ENCODE measurements at places on chromosomes 3 and 15.

GRCh38 chr15:93290618-93290946 is 201.6 kb upstream of the RGMA start:
- DNase-seq, result no peak

DNA sequence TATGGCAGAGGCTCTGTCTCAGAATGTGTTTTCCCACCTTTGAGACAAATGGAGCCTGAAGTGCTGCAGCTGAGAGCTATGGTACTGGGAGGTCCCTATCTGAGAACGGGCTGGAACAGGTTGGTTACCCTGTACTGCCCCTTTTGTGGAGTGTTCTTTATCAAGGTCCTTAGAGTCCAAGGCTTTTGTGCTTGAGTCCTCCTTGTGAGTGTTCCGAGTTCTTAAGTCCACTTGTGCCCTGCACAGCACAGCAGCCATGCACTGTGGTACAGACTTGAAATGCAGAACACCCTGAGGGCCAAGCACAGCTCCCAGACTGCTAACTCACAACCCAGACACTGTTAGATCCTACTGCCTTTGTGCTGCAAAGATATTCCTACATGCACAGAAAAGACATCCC is 67.8 kb downstream of the ARHGAP31 start:
- DNase-seq, result no peak

- no peak for DNase-seq
Measured at GRCh38 chr3:71721002-71721401, 4.2 kb downstream of the EIF4E3 start.

DNA sequence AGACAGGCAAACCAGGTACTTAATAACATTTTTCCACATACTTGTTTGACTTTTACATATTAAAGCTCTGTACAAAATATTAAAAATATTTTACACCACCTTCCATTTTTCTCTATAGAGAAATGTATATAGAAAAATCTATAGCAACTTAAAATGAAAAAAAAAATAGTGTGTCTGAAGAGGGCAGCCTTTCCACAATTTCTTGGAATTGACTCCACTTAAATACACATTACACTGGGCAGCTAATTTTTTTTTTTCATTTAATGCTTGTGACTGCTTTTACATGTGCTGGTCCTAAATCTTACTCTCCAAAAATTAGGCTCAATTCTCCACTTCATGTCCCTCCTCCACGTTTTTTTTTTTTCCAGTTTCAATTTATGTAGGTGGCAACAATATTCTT is 427.0 kb upstream of the RBMS3 start:
- DNase-seq, result no peak

- DNase-seq, result no peak
Measured at GRCh38 chr3:97686258-97686657, 78.3 kb upstream of the ARL6 start.

DNA sequence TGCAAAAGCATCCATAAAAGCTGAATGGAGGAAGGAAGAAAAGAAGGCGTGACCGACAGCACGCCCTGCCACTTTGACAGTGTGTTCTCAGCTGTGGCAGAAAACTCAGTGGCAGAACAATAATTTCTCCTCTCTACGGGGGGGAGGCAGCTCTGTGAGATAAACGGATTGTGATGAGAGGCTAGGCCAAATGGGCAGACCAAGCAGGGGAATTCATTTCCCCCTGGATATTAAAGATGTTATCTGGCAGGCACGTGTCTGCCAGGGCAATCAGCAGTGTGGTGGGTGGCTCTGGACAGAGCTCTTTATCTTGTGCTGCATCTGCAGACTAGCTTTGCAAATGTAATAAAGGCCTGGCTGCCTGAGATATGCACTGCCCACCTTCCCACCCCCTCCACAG is 1.9 kb upstream of the RMDN3 start:
- DNase-seq, result no peak

DNA sequence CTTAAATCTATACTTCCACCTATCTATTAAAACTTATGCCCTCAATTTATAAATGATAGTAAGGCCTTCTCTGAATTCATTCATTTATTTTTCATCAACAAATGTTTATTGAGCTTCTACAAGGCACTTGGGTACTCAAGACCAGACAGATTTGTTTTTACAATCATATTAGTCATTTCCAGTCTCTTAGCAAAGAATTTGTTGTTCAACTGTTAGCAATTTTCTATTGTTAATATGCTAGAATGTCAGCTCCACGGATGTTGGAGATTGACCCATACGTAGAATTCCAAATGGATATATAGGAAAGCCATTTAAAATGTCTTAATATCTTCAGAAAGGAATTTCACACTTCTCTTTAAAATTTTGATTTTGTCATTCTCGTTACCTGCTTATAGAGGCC is 36.7 kb downstream of the ZBTB38 start:
- no peak for DNase-seq

GRCh38 chr3:66179793-66180192 is 41.0 kb upstream of the SLC25A26 start:
- no peak for DNase-seq

DNA sequence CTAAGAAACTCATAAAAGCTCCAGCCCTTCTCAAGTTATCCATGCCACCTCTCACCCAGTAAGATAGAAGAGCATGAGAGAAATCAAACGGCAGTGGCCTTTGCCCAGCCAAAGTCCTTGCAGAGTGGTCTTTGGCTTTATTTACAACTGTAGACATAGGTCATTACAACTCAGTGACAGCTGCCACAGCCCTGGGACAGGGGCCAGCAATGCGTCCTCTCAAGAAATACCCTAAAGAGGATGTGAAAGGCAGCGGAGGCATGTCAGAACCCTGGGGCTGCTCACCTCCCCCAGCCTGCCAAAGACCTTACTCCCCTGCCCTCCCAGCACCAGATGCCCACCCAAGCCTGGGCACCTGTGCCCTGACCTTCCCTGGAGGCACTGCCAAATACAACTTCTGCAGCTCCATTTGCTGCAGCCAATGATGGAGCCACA is 6.3 kb downstream of the ACAA1 start:
- no peak for DNase-seq

- DNase-seq, result no peak
Measured at GRCh38 chr15:51318382-51319150, 19.8 kb downstream of the CYP19A1 start.

DNA sequence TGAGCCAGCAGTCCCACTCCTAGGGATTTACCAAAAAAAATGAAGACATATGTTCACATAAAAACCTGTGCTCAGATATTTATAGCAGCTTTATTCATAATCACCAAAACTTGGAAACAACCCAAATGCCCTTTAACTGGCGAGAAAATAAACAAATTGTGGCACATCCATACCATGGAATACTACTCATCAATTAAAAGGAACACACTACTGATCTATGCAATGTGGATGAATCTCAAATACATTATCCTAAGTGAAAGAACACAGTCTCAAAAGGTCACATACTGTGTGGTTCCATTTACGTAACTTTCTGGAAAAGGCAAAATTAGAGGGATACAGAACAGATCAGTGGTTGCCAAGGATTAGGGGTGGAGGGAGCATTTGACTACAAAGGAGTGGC is 394.5 kb downstream of the SHQ1 start:
- DNase-seq, result no peak

DNA sequence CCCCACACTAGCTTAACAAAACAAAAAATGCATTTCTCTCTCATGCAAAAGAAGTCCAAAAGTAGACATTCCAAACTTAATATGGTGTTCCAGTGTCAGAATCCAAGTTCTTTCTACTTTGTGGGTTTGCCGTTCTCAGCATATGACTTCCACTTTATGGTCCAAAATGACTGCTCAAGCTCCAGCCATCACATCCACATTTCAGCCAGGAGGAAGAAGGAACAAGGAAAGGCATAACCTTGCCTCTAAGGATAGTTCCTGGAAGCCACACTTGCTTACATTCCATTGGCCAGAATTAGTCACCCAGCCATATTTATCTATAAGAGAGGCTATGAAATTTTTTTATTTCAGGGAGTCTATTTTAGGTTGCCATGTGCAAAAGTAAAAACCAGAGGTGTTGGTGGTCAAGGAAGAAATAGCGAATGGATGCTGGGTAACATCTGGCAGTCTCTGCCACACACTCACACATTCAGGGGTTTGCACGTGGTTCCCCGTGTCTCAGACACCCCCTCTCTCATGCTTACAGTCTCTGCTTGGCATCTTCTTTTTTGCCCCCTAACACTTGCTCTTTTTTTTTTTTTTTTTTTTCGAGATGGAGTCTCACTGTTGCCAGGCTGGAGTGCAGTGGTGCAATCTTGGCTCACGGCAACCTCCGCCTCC is 69.3 kb downstream of the RPL39L start:
- no peak for DNase-seq

- no peak for DNase-seq
Measured at GRCh38 chr3:156332304-156332703, 211.9 kb downstream of the KCNAB1 start.

DNA sequence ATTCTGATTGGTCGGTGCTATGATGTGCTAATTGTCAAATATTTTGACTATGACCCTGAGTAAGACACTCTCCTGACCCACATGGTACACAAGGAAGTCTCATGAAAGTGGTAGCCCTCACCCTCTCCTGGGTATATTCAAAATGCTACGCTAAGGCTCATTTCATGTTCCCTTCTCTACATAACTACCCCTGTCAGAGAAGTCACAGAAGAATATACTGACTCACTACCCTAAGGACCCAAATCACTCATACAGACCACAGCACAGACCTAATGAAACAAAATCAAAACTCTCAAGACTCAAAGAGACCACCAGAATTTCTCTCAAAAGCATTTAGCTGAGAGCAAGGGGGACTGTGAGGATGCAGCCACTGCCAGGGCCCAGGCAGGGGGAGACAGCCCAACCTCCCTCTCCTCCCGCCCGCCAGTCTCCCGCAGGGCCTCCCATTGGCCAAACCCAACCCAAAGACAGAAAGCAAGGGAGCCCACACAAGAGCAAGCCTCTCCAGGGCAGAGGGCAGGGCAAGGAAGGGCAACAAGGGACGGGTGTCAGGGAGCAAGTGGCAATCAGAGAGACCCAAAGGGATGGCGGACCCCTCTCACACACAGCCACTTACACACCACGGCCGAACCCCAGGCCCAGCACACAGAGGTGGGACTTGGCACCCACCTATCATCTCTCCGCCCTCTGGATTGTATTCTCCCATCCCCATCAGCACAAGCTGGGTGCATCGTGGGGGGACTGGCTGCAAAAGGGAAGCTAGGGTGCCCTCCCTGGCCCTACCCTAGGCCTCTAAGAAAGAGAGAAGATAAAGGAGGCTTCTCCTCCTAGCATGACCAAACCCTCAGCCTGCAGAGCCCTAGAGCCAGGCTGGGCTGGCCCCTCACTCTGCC is 41.6 kb downstream of the MEGF11 start:
- no peak for DNase-seq

DNA sequence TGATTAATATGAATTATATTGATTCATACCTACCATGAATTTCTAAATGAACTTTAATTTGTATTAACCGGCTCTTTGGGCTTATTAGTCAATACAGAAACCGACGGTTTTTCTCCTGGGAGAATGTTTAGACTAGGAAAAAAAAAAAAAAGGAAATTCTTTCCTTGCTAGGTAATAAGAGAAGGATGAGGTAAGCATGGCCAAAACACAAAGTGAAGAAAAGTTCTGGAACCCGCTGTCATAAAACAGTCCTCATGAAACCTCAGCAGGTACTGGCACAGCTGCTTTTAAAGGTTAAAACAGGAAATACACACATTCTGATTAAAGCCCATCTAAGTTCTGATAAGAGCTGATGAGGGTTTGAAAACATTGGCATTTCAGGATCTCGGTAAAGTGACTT is 30.8 kb upstream of the PSTPIP1 start:
- DNase-seq, result no peak

DNA sequence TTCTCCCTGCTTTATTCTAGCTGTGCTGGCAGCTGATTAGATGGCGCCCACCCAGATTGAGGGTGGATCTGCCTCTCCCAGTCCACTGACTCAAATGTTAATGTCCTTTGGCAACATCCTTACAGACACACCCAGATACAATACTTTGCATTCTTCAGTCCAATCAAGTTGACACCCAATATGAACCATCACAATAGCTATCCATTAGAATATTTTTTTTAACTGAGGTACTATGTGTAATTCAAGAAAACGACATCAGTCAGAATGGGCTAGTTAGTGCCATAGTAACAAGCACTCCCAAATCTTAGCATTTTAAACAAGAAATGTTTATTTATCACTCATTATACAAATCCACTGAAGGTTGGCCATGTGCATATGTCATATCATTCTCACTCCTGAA is 723.1 kb downstream of the NR2F2 start:
- DNase-seq, result no peak

DNA sequence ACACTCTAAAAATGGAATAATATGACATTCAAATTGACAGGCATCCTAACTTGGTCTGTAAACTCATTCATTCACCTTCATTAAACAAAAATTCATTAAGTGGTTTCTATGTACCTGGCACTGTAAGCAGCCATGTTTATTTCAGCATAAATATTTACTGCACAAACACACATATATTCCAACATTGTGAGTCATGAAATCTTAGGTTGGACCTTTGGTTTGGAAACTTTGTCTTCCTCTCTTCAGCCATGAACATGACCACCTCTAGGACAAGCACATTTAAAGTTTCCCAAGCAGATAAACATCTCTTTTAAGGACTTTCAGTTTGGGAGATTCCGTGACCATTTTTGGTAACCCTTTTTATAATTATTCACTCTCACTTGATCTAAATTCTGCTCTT is 131.8 kb downstream of the TPRG1 start:
- DNase-seq, result no peak

DNA sequence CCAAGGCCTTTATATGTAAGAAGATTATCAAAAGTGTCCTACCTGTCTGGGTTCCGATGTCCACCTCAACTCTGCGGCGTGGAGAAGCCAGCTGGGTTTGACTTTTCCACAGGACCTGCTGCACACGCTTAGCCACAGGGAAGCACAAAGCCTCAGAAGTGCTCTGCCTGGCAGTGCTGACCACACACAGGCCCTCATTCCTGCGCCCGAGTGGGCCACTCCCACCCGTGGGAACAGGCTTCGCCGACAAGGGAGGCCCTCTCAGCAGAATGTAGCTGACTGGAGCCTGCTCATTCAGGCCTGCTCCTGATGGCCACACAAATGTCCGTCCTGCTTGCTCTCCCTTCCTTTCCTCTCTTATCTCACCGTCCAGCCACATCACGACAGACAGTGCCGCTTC is 221.4 kb upstream of the LRRN1 start:
- DNase-seq, result no peak

GRCh38 chr15:80159301-80159700 is 6.5 kb downstream of the FAH start:
- no peak for DNase-seq

GRCh38 chr15:58440158-58440910 is 8.5 kb downstream of the LIPC start:
- no peak for DNase-seq
